NK-92 treated with Interleukin-12 subunit alpha and Interleukin-12 subunit beta, amount 100 ng/mL, for 24 hours (cell line): ENCODE measurements at places on chromosomes 6 and 20.

DNA sequence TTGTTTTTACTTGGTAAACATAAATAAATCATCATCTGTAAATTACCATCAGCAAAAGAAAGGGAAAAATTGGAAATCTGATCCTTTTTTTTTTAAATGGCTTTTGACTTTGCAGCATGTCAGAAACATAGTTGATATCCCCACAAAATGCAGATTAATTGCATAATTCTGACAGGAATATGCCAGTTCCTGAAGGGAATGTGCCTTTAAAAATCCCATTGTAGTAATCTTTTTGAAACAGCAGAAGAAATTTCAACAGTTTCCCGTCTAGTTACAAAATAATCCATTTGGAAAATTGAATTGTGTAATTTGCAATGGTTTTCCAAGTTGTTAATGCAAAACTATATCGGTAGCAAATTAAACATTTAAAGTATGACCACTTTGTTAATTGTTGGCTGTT, 95.2 kb downstream of the DOK5 start:
- no peak for DNase-seq

DNA sequence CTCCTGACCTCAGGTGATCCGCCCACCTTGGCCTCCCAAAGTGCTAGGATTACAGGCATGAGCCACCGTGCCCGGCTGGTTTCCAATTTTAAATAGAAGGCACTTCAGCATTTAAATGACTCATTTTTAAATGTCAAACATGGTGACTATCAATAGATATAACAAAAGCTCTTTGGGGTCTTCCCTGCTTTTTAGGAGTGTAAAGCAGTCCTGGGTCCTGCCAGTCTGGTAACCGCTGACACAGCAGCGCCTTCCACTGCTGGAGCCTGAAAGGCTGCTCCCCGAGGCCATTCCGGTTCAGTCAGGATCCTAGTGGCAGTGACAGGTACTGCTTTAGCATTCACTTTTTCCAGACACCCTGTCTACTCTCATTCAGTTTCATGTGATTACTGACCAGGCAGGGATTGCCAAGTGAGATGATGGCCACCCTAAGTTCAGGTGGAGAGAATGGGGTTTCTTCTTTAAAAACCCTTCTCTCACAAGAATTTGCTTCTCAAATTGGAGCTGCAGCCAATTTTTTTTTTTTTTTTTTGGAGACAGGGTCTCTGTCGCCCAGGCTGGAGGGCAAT, 5.1 kb downstream of the DIDO1 start:
- DNase-seq: no peak

GRCh38 chr6:150928882-150929281, 63.4 kb downstream of the MTHFD1L start:
- no peak for DNase-seq

DNA sequence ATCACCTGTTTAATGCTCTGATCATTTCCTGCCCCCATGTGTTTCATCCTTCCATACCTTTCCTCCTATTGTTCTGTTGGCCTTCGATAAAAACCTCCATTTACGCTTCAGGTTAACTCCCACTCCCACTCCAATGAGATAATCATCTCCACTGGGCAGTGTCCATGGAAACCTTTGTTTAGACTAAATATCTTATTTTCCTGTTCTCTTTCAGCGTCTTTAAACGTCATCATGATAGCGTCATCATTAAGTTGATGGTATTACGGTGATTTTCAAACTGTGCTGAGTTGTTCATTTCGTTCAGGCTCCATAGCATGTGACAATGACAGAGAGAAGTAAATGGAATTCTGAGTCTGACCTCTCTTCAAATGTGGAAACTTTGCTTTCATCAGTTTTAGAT, 970.5 kb upstream of the SLC35B3 start:
- no peak for DNase-seq

DNA sequence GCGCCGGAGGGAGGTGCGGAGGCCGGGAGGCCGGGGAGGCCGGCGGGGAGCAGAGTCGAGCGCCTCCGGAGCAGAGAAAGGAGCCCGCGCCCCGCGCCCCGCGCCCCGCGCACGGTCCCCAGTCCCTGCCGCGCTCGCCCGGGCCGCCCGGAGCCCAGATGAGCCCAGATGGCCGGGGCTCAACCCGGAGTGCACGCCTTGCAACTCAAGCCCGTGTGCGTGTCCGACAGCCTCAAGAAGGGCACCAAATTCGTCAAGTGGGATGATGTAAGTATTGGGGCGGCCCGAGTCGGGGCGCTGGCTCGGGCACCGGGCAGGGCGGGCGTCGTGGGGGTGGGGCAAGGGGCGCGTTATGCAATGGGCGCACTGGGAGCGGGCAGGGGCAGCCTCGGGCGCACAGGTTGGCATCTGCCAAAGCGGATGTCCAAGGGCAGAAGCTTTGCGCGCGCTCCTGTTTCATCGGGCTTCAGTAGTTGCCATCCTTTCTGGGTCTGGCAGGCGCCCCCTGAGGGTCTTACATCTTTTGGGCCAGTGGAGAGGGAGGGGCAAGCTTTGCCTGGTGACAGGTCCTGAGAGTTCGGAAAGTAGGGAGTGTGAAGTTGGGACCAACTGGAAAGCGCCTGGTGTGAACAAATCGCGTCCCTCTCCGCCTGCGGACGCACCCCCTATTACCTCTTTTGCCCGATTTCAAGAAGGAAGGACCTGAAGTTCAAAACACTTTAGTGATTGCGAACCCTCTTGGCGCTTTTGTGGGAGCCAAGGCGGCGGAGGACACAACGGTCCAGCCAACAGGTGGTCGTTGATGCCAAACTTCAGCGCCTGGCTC, 631 bp downstream of the PLCB1 start:
- peak; percentile 40 for DNase-seq

- peak; percentile 40 for DNase-seq
These were observed 49.6 kb downstream of the ATXN1 start for GRCh38 chr6:16711546-16712254.

DNA sequence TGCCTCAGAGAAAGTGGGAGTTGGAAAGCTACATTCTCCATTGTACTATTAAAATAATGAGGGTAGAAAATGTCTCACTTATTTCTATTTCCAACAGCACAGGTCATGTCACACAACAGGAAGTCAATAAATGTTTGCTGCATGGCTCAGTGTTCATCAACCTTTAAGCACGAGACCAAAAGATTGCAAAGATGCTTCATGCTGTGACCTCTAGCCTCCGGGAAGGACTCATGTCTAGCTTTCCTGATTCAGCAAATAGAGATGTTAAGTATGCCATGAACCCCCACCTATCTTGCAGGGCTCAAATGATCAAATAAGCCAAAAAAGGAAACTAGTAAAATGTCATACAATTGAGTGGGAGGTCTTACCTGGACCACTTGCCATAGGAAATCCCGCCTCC, 57.4 kb downstream of the NCOA6 start:
- DNase-seq: no peak

GRCh38 chr20:31596831-31597480, 8.1 kb upstream of the ID1 start:
- DNase-seq: no peak

DNA sequence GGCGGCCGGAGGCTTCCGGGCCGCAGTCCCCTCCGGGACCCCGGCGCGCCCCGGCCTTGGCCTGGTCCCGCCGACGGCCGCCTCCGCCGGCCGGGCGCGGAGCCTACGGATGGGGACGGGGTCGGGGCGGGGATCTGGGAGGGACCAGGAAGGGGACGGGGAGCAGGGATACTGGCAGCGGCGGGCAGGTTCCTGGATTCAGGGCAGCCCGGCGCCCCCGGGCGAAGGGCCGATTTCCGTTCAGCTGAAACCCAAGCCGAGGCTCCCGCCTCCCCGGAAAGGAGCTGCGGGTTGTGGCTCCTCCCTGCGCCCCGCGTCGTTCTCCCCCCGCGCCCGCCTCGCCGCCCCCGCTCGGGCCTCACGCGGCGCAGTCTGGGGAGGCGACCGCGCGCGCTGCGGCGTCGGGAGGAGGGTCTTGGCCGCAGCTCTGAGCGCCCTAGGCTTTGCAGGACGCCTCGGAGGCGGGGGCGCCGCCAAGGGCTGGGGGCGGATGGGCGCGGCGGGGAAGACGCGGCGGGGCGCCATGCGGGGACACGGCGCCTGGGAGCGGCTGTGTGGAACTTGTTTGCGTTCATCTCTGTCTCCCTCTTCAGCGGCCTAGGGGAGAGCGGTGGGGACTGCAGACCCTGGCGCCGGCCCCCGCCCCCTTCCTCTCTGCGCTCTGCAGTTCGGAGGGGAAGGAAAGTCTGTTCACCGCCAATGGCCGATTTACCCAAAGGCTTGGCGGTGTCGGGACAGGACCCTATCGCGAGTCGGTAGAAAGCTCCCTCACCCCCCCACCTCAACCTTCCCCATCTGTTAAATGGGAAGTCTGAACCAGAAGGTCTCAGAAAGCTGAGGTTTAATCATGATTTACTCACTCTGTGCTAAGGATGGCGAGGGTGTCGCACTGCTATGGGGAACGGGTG, 22.7 kb upstream of the TMEM181 start:
- DNase-seq: no peak
